ENCODE measurements at places on chromosomes 2 and 18. TPM values are rescaled to one million over a fixed set of nuclear protein-coding genes. Genes with fewer than 3 reads are reported as not detected.

DNA sequence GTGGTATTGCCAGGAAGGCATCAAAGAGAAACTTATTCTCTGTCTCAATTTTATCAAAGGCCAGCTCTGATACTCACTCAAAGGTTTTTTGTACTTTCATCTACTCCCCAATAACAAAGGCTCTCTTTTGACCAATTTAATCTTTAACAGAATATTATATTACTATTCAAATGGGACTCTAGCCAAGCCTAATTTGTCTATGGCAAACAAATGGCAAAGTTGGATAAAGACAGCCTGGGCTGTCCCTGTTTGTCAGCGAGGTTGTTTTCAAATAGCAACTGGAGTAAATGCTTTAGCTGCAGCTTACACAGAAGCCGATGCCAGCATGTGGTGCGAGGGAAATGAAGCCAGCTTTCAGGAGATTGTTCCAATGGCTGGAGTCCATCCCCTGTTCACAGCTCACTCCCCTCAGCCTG is 80.1 kb upstream of the CTNNA2 start:
- no peak for DNase-seq

DNA sequence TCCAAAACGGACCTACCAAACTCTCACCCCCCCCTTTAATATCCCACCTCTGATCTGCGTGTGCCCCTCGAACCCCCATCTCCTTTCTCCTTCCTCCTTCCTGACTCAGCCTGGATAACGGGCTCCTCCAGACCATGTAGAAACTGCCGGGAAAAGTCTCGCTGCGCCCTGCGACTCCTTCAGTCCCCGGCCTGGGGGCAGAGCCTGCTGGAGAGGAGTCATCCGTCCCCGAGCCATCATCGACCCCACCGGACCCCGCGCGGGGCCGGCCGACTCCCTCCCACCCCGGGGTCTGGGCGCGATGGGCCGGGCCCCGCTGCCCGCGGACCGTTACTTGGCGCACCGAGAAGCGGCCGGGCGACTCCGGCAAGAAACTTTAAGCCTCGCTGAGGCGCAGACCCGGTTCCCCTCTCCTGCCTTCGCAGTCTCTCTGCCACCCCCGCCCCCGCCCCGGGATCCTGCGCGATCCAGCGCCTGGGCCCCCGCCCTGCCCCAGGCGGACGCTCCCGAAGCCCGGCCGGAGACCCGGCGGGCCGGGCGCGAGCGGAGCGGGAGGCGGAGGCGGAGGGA is 3.4 kb downstream of the ZEB2 start:
- no peak for DNase-seq

DNA sequence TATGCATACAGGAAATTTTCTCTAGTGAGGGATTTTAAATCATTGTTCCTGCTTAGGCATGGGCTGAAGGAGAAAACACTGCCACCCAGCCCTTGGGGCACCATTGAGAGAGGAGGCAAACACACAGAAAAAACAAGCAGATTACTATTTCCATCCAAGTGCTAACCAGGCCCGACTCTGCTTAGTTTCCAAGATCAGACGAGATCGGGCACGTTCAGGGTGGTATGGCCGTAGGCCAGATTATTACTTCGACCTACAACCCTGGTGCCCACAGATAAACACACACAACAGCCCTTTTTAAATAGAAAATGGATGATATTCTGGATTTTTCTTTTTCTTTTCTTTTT is 45.4 kb upstream of the RHOB start:
- DNase-seq = no peak

DNA sequence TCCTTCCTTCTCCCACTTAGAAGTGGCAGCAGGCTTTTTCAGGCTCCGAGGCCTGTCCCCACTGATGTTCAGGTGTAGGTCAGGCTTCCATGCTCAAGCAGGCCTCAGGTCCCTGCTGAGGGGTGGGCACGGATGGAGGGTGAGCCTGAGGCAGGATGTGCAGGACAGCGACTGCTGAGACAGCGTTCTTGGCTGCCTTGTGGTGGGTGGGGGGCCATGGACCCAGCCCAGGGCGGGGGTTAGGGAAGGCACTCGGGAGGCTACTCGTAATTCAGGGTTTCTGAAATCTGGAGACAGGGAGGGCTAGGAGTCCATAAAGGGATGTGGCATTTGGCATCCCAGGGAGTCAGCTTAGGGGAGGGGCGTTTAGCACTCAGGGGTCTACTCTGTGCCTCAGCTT is 30.3 kb downstream of the COLEC11 start:
- no peak for DNase-seq

The INHA gene
- 0.24 TPM for total RNA-seq
